ENCODE measurements at places on chromosomes 7 and 10. TPM values are rescaled to one million over a fixed set of nuclear protein-coding genes. Genes with fewer than 3 reads are reported as not detected.

GRCh38 chr7:156751319-156751718 is 110.7 kb downstream of the RNF32 start:
- no peak for DNase-seq

Gene SYT15
- 0.79 TPM for total RNA-seq

Gene PTF1A
- total RNA-seq = not detected

Gene CPXM2
- 4.9 TPM for total RNA-seq

DNA sequence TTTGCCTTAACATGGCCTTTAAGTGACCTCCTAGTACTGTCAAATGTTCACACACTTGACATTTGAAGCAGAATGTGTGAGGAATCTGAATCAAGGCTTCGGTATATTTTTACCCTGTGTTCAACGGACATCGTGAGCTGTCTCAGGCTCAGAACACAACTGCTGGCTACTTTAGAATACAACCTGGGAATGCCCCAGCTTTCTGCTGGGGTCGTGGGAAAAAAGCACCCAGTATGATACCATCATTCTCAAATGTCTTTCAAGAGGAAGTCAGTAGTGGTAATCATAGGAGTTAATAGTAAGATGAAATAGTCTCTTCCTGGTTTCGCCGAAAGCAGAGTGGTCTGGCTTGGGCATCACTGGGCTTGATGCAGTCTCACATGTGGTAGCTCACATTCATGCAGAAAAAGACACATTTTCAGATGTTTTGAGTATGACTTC is 67.2 kb downstream of the CREB5 start:
- DNase-seq = no peak

GRCh38 chr7:75762350-75762917 is 9.6 kb downstream of the CCL26 start:
- peak; percentile 76 for DNase-seq

DNA sequence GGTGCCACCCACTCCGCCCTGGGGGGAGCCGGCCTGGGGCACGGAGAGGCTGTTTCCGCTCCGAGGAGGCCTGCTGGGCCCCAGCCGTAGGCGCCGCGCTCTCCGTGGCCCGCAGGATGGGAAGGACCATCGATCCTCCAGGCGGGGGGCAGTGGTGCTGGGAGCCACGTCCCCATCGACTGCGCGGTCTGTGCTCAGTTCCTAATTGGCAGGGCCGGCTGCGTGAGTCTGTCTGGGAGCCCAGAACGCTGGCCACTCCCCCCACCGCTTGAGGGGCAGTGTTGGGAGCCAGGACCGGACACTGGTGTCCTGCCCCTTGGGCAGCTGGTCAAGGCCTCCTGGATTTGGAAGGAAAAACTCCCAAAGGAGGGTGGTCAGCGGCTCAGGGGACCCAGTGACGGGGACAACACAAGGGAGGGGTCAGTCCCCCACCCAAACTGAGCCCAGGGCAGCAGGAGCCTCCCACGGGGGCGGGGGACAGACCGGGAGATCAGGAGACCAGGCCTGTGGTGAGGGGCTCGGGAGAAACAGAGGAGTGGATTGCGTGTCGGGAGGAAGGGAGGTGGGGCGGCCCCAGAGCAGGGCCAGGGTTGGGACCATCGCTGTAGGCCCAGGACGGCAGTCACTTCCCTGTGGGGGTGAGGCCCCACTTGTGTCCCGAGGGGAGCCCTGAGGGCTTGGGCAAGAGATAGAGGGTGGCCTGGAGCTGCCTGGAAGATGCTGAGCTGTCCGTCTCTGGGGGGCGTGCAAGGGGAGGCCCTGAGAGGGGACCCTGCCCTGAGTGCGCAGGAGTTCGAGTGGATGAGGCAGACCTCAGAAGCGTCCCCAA is 89.0 kb downstream of the UNCX start:
- DNase-seq = no peak

DNA sequence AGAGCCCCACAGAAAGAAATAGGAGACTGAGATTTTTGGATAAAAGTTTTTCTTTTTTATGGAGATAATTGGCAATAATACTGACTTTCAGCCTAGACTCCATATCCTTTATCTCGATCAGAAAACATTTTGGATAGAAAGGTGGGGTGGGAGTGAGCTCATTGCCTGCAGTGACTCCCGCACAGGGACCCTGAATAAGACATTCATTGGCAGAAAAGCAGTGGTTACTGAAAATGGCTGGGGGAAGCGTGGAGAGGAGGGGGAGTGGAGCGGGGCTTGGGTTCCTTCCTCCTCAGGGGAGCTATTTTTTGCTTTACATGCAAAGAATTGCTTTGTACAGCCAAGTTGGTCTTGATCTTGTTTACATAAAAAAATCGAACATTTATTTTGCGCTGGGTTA is 90.4 kb upstream of the BMPER start:
- DNase-seq = no peak

DNA sequence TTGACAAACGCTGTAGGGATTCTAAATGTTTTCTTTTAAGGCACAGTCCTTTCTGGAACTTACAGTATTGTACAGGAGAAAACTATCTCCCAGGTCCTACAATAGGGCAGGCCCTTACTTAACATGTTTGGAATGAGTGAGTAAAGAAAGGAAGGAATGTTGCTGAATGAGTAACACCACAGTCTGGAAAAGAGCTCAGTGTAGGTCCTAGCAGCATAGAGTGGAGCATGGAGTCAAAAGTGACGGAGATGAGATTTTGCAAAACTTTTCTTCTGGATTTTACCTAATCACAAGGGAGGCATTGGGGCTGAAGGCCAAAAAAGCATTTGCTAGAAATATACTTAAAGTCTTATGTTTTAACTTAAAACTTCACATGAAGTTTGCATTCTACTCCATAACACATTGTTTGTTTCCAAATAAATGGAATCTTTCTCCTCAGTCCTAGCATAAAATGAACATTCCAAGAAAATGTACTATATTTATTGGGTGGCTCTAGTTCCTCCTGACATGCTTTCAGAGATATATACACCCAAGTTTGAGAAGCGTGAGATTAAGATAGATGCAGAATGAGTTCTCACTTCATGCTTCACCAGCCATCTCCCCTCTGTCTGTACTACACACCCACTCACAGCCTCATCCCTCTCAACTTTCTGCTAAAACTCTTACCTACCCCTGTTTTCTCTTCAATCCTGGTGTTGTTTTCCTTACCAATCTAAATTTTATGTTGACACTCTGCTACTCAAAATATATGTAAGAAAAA is 20.2 kb upstream of the ADD3 start:
- DNase-seq = peak; percentile 61

- DNase-seq = no peak
These were observed 11.0 kb downstream of the ZNF777 start for GRCh38 chr7:149449897-149450296.

- DNase-seq = no peak
These were observed 41.3 kb downstream of the CCDC6 start for GRCh38 chr10:59865101-59865500.

Gene AKR1C4
- total RNA-seq = not detected

- no peak for DNase-seq
These were observed 5.7 kb downstream of the PRKAG2 start for GRCh38 chr7:151871189-151871735.

Gene ACSM6
- total RNA-seq = 4.5 TPM

Measured in skin of body (tissue), 3 donors.